ENCODE measurements at places on chromosomes 7 and 10.

- DNase-seq, result peak; percentile 42
Observed at GRCh38 chr7:95066737-95067530, 159.5 kb downstream of the PPP1R9A start.

- DNase-seq, result no peak
Observed at GRCh38 chr10:114538181-114538906, 119.7 kb downstream of the ABLIM1 start.

DNA sequence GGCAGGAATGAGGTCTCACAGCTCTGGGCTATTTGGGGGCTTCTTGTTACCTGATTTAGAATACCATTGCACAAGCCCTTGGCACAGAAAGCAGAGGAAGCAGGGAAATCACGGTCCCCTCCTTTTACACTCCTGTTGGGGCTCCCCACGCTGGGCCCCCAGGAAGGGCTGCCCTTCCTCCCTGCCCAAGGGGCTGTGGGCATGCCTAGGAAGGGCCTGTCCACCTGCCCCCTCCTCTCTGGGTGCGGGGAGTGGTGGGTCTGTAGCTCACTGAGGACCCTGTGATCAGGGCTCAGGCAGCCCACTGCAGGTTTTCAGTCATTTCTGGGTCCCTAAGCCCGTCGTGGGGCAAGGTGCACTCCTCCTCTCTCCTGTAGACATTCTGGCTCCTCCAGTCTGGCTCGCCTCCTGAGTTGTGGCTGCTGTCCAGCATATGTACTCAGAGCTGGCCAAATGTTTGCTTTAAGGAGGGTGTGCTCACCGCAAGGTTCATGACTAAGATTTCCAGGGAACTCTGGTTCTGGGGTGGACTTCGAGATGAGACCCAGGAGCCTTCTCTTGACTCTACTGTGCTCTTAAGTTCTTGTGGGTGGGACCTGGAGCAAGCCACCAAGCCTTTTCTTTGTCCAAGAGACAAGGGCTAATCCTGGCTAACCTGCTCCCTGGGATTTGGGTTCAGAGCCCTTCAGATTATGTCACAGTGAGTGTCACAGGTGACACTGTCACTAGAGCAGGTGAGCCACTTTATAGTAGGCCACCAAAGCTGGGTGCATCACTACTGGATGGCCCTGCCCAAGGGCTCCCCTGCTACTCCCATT is 56.0 kb downstream of the TACR2 start:
- peak; percentile 83 for DNase-seq

GRCh38 chr10:112475575-112476218 is 28.7 kb downstream of the VTI1A start:
- DNase-seq, result peak; percentile 31

DNA sequence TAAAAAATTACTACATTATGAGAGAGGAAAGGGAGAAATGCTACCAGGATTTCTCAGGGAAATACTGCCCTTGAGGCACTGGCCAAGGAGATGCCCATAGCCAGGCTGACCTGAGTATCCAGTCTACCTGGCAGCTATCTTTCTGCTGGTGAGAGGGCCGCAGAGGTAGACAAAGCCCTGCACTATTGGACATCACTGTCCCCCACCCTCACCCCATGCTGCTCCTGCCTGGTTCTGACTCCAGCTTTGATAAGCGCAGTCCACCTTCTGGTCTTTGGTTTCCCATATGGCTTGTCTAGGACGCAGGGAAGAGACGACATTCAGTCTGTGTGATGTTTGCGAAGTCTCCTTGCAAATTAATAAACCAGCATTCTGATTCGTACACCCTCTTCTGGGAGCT is 3.7 kb downstream of the ITPRIP start:
- no peak for DNase-seq

DNA sequence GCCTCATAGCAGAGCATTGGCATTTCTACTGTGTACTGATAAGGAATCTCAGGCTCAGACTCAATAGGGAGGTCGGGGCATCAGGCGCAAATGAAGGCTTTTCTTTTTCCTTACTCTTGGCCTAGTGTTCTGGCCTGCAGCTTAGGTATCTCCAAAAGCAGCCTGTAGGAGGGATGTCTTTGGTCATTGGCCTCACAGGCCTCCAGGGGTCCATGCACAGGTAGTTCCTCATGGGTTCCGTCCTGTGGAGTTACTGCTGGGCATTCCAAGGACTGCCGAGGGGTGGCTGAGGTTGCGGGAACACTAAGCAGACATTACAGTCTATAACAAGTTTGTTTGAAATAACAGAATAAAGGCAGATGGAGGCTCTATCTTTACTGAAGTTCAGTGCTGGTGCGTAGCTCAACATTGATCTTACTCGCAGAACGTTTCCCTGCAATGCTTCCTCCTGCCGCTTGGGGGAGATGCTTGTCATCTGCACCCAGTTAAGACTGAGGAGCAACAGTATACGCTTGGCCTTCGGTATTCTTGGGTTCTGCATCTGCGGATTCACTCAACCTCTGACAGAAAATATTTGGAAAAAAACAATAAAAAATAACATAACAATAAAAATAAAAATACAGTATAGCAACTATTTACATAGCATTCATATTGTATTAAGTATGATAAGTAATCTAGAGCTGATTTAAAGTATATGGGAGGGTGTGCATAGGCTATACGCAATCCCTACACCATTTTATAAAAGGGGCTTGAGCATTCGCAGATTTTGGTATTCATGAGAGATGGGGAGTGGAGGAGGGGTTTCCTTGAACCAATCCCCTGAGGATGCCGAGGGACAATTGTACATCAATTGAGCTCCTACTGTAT is 58.9 kb downstream of the SH2D4B start:
- DNase-seq, result peak; percentile 24

- DNase-seq, result peak; percentile 36
Observed at GRCh38 chr7:69517985-69518704, 80.1 kb upstream of the AUTS2 start.

GRCh38 chr10:114682121-114682520 is 24.0 kb upstream of the ABLIM1 start:
- no peak for DNase-seq

DNA sequence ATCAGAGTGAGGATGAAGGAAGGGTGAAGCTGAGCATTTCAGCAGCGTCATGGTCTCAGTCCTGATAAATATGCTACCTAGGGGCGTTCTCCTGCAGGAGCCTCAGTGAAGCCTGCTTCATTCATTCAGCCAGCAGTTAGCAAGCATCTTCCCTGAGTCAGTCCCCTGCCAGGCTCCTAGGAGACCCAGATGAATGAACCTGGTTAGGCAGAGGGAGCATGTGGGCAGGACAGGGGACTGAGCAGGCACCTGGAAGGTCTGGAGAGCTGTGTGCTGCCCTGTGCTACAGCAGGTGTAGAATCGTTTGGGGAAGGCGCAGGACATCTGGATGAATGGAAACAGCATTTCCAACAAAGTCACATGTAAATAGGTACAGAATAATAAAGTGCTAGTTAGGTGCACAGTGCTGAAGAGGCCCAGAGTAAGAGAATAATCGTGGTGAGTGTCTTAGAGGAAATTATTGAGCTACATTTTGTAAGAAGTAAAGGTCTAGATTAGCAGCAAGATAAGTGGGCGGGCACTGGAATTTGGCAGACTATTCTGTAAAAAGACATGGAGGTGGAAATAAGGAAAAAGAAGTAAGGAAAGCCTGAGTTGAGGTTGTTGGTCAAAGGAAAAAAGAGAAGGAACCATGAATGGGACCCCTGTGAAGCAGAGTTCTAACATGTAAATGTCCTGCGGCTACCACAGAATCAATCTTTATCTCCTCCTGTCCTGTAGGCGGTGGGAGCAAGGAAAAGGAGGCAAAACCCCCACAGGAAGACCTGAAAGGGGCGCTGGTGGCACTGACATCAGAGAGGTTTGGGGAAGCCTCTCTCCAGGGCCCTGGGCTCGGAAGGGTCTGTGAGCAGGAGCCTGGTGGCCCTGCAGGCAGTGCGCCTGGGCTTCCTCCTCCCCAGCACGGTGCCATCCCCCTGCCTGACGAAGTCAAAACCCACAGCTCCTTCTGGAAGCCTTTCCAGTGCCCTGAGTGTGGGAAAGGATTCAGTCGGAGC is 12.0 kb downstream of the ZSCAN25 start:
- no peak for DNase-seq

- DNase-seq, result peak; percentile 6
Observed at GRCh38 chr7:96952974-96953391, 52.4 kb upstream of the DLX6 start.

DNA sequence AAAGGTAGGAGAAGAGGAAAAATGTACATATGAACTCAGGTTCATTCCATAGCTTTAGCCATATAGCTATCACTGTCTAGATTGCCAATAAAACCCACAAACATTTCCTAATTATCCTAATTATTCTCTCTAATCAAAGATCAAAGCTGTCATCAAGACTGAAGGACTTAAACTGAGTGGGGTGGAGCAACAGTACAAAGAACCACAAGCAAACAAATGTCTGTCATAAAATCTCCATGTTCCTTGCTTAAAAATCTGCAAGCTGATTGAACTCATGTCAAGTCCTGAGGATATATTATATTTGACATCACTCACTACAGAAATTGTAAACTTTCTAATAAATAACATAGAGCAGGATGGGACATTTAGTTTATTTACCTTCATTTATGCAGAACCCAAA is 315.9 kb downstream of the SNX13 start:
- DNase-seq, result no peak

- no peak for DNase-seq
Observed at GRCh38 chr7:77687747-77688144, 8.5 kb upstream of the RSBN1L start.

- no peak for DNase-seq
Observed at GRCh38 chr10:13877154-13877909, 290.6 kb downstream of the PRPF18 start.

- DNase-seq, result no peak
Observed at GRCh38 chr7:158272091-158272490, 315.5 kb downstream of the PTPRN2 start.

GRCh38 chr7:121002048-121002756 is 13.7 kb downstream of the CPED1 start:
- no peak for DNase-seq

GRCh38 chr10:47121336-47121735 is 178.7 kb upstream of the GDF10 start:
- DNase-seq, result no peak

DNA sequence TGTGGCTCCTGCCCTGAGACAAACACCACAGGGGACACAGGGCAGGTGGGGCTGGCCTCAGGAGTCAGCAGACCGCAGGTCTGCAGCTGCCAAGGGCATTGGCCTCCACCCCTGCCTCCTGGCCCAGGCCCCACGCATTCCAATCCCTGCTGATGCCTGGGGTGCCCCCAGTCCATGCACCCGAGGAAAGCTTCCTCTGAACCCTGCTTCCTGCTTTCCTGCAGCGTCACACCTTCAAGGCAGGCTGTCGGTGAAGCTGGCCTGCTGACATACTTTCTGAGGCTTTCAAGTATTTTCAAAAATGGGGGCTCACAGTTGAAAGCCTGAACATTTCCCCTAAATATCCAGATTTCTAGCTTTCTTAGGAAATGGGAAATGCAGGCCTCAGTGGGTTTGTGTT is 22.5 kb upstream of the ANTXRL start:
- no peak for DNase-seq

GRCh38 chr10:101107771-101108170 is 23.3 kb upstream of the TLX1 start:
- no peak for DNase-seq

GRCh38 chr7:1223196-1223981 is 9.3 kb upstream of the UNCX start:
- no peak for DNase-seq

GRCh38 chr10:51159841-51160240 is 85.6 kb downstream of the PRKG1 start:
- peak; percentile 29 for DNase-seq

GRCh38 chr10:112919721-112920120 is 30.3 kb upstream of the TCF7L2 start:
- peak; percentile 75 for DNase-seq

- DNase-seq, result peak; percentile 38
Observed at GRCh38 chr10:8998751-8999150, 944.3 kb downstream of the GATA3 start.

- peak; percentile 39 for DNase-seq
Observed at GRCh38 chr10:100743626-100744135, 1.7 kb upstream of the PAX2 start.

- no peak for DNase-seq
Observed at GRCh38 chr10:12949248-12949647, 52.3 kb downstream of the CCDC3 start.

DNA sequence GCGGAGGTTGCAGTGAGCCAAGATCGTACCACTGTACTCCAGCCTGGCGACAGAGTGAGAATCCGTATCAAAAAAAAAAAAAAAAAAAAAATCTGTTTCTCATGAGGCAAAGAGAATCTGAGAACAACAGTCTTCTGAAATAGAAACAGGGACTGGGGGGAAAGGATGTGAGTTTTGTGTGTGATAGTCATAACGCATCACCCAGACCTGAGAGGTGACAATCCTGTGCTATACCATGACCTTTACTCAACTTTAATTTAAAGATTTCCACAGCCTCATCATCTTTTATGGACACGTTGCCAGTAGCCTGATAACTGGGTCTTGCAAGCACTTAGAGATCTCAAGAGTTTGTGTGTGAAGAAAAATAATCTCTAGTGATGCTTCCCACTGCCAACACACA is 2.3 kb downstream of the ATXN7L1 start:
- no peak for DNase-seq

GRCh38 chr7:108166687-108167086 is 36.5 kb upstream of the LAMB4 start:
- DNase-seq, result no peak

- peak; percentile 55 for DNase-seq
Observed at GRCh38 chr7:18960725-18961124, 156.7 kb downstream of the TWIST1 start.

GRCh38 chr7:116356979-116357378 is 142.6 kb upstream of the CAV2 start:
- peak; percentile 30 for DNase-seq

- DNase-seq, result no peak
Observed at GRCh38 chr10:55750458-55750857, 610.6 kb downstream of the ZWINT start.

DNA sequence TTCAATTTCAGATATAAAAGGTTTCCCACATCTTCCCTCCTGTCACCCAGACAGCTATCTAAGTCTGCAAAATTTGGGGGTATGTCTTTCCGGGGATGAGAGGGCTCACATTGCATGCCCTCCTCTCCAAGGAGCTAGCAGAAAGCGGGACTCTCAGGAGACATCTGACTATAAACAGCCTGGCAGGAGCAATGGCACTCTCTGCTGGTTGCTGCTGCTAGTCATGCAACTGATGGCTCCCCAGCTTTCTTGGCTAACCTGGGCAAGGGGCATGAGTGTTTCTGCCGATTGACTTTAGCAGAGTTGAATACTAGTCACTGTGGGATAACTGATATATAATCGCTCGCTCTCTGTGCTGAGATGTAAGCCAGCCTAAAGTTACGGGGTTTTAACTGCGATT is 12.0 kb downstream of the TBX20 start:
- DNase-seq, result no peak

GRCh38 chr7:154881026-154881425 is 121.9 kb downstream of the PAXIP1 start:
- no peak for DNase-seq
